Stimulated activated CD4-positive, alpha-beta T cell treated with anti-CD3 and anti-CD28 coated beads, Interleukin-1b, Interleukin-23, amount 100 ng/mL, for 1 hour (primary cell): ENCODE measurements at places on chromosomes 12 and 14.

- DNase-seq, result no peak
These were observed 8.6 kb downstream of the TCP11L2 start for GRCh38 chr12:106311139-106311538.

- DNase-seq, result no peak
These were observed 133.1 kb downstream of the LRIG3 start for GRCh38 chr12:58787021-58787760.

- DNase-seq, result no peak
These were observed 48.7 kb downstream of the BEGAIN start for GRCh38 chr14:100538351-100539002.

GRCh38 chr12:27220055-27220987 lies 23.8 kb upstream of the STK38L start:
- no peak for DNase-seq

GRCh38 chr14:95518045-95518751 lies 1.7 kb upstream of the SYNE3 start:
- no peak for DNase-seq

- no peak for DNase-seq
These were observed 64.5 kb upstream of the NAV3 start for GRCh38 chr12:77766224-77766623.

DNA sequence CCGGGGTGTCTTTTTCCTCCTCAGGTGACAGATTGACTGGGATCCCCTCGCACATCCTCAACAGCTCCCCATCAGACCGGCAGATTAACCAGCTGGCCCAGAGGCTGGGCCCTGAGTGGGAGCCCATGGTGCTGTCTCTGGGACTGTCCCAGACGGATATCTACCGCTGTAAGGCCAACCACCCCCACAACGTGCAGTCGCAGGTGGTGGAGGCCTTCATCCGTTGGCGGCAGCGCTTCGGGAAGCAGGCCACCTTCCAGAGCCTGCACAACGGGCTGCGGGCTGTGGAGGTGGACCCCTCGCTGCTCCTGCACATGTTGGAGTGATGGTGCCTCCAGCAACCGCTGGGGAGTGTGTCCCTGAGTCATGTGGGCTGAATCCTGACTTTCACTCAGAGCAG lies 172.8 kb downstream of the CRADD start:
- no peak for DNase-seq

DNA sequence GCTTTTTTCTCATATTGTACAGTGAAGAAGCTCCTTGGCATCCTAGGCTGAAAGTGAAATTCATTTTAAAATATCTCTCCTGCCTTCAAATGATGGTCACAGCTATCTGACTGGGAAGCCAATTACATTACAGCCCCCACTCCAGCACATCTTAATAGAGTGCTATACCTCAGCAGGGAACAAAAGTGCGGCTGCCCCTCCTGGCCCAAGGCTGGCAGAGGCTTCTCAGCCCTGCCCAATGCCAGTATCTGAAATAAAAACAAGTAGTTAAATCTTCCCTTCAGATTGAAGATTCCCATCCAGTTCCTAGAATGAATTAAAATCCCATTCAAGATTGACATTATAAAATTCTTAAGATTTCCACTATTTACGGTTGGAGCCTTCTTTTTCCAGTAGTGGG lies 54.9 kb upstream of the GNG2 start:
- no peak for DNase-seq

- DNase-seq, result no peak
These were observed 162.1 kb upstream of the IFNG-AS1 start for GRCh38 chr12:67826946-67827720.

GRCh38 chr14:24068711-24069410 lies 2.5 kb upstream of the CPNE6 start:
- no peak for DNase-seq

- DNase-seq, result no peak
These were observed 9.5 kb downstream of the CDKN1B start for GRCh38 chr12:12726555-12727093.

GRCh38 chr14:96398432-96398831 lies 6.5 kb downstream of the AK7 start:
- DNase-seq, result no peak

DNA sequence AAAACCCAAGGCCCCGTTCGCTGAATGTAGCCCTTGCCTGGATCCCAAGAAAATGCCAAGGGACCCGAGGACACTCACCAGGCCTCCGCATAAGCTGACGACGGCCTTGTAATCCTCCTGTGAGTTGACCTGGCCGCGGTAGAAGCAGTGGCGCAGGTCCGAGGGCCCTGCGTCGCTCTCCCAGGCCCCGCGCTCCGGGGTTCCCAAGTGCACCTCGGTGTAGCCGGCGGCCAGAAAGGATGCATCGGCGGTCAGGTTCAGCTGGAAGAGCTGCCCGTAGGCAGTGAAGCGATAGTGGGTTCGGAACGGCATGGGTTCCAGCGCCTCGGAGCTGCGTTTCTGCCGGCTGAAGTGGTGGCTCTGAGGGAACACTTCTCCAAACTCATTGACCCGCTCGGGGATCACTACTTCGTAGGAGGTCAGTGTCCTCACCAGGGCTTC lies 1.2 kb downstream of the ADAMTS20 start:
- no peak for DNase-seq

DNA sequence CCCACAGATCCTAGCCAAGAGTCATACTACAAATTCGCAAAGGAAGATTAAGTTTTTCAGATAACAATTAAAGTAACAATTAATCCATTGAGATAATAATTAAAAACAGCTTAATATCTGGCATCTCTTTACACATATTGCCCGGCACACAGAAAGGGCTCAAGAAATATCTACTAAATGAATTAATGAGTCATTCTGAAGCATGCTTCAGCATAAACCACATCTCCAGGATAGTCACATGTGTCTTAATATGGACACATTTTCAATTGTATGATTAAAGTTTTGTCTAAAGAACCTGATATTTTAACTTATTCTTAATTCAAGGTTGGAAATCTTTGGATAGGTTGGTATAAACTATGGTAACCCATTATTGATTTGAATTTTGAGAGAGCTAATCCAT lies 9.6 kb downstream of the ITPR2 start:
- DNase-seq, result no peak

DNA sequence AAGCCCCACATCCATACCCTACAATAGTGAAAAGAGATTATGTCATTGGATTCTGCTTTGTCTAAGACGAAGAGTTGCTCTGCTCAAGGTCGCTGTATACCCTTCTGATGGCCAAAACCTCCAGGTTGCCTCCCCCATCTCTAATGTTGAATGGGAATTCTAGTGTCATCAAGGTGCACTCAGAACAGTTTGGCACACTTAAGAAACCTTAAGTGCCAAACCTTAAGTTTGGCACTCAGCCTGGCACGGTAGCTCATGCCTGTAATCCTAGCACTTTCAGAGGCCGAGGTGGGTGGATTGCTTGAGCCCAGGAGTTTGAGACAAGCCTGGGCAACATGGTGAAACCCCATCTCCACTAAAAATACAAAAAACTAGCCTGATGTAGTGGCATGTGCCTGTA lies 1245.6 kb upstream of the SEL1L start:
- no peak for DNase-seq

DNA sequence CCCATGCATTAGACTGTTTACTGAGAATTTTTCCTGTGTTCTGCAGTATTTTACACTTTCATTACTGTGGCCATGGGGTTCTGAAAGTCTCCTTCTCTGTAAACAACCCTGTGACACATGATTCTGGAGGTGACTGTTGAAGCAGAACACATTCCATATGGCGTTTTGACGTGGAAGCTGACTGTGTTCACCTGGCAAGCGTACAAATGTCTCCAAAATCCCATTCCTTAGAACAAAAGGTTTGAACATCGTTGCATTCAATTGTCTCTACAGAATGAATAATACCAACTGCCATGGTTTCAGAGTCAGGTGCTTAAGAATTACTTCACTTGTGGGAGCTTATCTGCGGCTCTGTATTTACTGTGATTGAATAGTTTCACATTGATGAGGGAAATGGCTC lies 485.6 kb upstream of the TMEM132C start:
- DNase-seq, result no peak

GRCh38 chr14:106417224-106418049 lies 891.1 kb downstream of the TMEM121 start:
- DNase-seq, result peak; percentile 42

DNA sequence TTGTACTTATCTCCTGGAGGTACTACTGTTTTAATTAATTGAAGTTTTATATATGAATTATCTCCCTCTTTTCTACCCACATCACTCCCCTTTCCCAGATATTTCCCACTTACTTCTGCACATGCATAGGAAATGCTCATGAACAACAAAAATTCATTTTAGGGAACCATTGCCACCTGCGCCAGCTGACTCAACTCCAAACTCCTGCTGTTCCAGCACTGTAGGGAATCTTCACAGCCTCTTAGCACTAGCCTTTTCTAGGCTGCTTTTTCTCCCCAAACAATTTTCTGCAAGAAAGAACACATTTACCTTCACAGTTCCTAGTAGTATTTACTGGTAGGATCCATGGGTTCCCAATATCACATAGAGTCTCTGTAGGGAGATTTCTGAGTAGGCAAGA lies 268.4 kb downstream of the LRFN5 start:
- no peak for DNase-seq

- no peak for DNase-seq
These were observed 5.0 kb upstream of the SRSF9 start for GRCh38 chr12:120474616-120474960.

DNA sequence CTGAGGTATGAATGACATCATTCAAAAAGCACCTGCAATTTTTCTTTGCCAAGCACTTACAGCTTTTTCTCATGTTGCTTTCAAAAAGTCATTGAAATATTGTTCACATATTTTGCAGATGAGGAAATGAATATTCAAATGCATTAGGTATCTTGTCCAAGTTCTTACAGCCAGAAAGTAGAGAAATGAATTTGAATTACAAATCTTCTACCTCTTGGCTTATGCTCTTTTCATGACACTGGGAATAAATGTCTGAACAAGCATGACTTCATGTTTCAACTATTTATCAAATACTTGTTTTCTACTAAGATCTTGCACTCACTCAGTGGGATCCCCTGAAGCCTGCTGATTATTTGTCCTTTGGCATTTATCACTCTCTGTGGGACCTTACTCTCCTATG lies 267.2 kb upstream of the BTG1 start:
- DNase-seq, result no peak

DNA sequence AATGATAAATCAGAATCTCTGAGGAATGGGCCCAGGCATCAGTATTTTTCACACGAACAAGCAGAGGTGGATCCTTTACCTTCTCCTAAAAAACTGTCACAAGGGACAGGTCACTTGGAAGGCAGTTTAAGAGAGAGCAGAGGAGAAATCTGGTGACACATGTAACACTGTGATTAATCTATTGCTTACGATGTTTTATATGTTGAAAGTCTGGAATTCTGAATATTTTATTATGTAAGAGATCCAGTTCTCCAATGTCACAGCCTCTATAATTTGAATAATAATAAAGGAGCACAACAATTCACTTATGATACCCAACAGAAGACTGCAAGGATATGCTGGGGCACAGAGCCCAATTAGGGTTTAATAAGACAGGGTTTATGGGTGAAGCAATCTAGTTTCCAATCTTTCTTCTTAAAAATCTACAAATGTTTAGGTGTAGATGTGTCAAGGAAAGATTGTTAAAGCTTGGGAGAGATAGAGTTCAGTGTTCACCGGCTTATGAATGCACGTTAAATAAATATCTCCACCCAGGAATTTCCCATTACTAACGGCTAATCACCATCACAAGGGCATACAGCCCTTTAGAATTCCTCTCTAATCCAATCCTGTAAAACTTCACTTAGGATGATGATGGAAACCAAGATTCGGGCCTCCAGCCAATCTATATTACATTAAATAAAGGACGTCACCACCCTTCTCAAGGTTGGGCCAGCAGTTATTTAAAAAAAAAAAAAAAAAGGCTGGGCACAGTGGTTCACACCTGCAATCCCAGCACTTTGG lies 23.4 kb downstream of the DUSP16 start:
- no peak for DNase-seq

GRCh38 chr14:69101331-69101826 lies 51.5 kb downstream of the DCAF5 start:
- no peak for DNase-seq

DNA sequence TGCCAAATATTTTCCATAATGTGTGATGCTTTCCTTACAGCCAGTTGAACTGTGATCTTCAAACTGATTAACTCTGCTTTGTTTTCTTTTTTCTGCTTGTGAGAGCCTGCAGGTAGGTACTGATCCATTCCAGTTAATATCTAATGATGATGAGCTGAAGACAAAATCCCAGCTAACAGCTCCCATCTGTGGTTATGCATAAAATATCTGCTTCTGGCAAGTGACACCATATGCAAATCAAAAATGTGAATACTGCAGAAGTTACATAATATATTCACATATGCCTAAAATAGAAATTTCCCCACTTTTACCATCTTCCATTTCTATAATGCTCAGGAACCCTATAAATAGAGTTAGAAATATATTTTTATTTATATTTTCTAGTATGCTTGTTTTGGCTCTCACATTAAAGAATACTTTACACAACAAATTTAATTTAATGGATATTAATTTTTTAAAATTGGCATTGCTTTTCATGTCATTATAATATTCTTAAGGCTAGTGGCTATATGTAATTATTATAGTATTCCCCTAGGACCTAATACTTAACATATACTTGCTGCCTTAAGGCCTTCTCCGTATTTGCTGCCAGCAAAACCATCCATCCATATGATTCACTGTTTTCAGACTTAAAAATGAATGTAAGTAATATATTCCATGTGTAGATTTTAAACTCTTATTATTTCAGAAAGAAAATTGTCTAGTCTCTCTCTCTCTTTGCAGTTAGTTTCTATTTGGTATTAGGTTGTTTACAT lies 83.8 kb downstream of the CCER1 start:
- no peak for DNase-seq

DNA sequence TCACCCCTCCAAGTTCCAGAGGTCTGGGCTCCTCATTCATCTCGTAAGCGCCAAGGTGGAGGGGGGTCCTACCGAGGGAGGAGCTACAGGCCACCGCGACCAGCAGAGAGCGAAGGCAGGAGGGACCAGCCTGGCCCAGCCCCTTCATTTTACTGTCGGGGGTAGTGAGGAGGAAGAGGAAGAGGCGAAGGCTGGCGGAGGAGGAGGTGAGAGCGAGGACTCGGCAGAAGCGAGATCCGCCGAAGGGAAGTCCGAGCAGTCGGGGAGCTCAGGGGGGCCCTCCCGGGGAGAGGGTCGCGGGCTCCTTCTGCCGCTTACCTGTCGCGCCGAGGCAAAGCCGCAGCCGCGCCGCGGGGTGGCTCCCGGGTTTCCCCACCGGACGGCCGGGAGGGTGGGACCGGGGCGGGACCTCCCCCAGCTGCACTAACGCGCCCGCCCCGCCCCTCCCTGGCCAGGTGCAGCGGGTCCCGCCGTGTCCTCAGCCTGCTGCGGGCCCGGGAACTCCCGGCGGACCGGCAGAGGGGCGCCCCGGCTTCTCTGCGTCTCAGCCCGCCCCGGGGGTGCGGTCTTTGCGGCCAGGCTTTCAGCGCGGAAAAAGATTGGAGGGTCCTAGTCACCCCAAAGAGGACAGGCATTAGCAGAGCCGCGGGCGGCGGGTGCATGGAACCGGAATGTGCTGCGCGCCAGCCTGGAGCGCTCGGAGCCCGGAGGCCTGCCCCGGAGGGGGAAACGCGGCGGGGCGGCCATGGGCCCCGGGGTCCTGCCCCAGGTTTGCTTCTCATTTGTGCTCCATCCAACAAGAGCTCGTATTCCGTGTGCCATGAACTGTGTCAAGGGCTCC lies at the start of gene GALNT6:
Gene GALNT6, minus strand, starts transcription at position 124 of the 841 bp plus-strand sequence. CDS start 11,625 bp downstream, outside the sequence.
- peak; percentile 32 for DNase-seq

- no peak for DNase-seq
These were observed 37.9 kb downstream of the B4GALNT3 start for GRCh38 chr12:497501-498160.

- no peak for DNase-seq
These were observed 109.6 kb downstream of the ATXN7L3B start for GRCh38 chr12:74647256-74647655.

- no peak for DNase-seq
These were observed 15.2 kb upstream of the LRP1-AS start for GRCh38 chr12:57162553-57163125.

- no peak for DNase-seq
These were observed 169.8 kb downstream of the LRIG3 start for GRCh38 chr12:58750484-58750883.
